ENCODE measurements at places on chromosomes 11 and 22.

DNA sequence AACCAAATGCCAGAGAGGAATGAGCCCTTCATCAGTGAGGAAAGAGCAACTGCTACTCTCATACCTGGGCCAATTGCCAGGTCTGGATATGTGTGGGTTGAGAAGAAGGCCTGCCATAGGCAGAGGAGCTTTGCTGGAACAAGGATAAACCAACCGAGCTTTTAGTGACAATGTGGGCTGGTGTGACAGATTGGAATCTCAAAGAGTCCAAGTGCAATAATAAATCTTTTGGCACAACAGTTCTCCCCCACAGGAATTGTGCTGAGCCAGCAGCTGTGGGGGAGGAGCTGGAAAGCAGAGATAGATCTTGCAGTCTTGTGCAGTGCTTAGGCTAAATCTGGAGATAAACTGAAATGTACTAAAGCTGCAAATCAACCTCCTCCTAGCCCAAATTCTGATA is 79.4 kb upstream of the ISX start:
- DNase-seq, result no peak

DNA sequence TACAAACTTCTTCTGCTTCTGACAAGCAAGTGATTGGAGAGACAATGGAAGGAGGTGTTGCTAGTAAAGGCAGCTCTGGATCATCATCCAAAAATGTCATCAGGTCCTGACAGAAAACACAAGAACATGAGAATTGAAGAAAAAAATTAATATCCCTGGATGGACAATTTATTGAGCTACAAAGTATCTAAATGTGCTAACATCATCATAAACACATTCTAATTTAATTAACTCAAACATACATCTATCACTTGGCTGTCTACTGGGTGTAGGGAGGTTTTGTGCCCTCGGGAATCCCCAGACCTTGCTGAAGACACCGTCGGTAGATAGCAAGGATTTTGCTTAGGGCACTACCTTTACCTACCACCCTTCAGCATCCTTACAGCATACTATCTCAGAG is 72.6 kb downstream of the ENTHD1 start:
- no peak for DNase-seq

DNA sequence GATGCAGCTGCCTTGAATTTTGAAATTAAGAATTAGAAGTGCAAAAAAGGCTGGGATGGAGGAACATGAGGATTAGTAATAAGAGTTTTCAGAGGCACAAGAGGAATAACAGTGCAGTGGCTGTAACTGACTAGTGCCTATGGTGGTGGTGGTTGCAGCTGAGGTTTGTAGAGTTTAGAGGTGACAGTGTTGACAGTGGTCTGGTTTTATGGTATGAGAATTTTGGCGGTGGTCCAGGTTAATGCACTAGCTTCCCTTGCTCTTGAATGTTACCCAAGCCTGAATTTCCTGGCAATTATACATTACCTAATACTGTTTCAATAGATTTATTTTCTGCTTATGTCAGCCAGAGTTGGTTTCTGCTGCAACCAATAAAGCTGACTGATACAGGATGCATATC is 112.8 kb upstream of the C11orf87 start:
- no peak for DNase-seq

DNA sequence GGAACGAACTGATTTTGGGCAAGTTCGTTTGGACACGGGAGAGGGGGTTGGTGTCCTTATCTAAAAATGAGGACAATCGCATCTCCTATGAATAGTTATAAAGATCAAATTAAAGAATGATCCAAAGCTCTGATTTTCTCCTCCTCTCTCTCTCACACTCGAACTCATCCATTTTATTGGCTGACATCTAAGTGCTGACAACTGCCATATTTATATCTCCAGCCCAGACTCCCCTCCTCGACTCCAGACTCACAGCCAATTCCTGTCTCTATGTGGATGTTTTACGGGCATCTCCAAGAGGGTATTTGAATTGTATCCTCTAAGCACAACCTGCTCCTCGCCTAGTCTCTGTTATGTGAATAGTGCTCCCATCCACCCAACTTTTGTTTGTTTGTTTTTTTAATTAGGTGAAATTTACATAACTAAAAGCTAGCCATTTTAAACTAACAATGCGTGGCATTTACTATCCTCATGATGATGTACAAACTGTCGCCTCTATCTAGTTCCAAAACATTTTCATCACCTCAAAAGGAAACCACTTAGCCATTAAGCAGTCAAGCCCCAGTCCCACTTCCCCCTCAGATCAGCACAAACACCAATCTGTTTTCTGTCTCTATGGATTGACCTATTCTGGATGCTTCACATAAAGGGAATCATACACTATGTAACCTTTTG is 4.0 kb downstream of the SYN3 start:
- DNase-seq, result no peak

DNA sequence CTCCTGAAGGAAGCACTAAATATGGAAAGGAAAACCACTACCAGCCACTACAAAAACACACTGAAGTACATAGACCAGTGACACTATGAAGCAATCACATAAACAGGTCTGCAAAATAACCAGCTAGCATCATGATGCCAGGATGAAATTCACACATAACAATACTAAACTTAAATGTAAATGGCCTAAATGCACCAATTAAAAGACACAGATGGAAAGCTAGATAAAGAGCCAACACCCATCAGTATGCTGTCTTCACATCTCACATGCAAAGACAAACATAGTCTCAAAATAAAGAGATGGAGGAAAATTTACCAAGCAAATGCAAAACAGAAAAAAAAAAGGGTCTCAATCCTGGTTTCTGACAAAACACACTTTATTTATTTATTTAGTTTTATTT is 171.7 kb downstream of the TTC28 start:
- DNase-seq, result no peak

- DNase-seq, result no peak
Measured at GRCh38 chr11:76008474-76008873, 193.5 kb downstream of the UVRAG start.

DNA sequence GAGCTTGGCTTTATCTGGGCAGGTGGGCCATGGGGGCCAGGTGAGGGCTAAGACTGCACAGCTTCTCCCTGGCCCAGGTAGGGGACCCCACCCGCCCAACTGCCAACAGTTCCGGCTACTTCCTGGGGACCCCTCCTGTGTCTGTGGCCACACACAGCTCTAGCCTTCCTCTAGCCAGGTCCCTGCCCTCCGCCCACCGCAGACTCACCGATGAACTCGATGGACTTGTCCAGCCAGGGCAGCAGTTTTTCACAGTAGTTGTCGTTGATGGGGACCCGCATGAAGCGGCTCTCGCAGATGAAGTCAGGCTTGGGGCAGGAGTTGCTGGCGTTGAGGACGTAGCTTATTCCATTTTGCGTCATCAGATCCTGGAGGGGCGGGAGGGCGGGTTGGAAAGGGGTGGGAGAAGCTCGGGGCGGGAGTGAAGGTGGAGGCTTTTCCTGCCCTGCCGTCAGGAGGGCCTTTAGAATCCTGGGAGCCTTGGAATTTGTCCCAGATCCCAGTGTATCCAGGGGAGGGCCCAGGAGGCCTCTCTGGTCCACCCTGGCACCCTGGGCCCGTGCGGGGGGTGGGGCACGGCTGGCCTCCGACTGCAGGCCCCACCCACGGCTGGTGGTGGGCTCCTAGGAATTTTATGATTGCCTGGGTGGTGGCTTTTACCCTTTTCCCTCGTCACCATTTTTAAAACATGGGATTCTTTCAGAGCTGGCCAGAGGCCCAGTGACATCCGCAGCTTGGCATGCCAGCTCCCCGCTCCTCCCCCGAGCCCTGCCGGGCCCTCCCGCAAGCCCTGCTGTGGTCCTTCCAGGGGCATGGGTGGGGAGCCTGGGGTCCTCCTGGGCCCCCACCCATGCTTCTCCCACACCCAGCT is 13.9 kb downstream of the DUSP8 start:
- DNase-seq, result no peak

DNA sequence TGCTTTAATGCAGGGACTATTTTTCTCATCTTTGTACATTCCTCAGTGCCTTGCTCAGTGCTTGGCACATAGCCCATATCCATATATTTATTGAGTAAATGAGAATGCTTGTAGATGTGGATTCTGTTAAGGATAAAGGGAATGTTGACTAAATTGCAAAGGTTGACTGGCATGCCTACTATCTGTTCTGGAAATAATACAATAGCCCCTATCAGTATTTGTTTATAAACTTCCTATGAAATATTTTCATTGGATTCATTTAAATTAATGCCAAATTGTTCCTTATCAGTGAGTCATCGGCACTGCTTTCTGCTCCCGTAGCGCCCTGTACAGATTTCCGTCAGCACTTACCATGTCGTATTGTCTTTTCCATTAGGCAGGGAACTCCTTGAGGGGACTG is 8.0 kb downstream of the RNF121 start:
- DNase-seq, result no peak

- no peak for DNase-seq
Measured at GRCh38 chr11:65742353-65742752, 21.8 kb upstream of the RNASEH2C start.

DNA sequence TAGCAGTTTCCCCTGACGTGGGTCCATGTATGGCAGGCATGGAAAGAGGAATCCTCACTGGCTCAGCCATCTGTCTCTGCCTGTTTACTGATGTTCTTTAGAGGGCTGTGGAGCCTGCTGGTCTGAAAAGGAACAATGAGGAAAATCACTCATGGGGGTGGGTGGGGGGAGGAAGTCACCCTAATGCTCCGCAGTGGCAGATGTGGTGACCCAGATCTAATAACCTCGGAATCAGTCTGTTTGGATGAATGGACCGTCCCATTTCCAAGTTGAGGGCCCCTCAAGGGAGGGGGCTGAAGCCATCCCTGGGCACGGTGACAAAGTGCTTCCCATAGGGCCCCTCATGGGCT is 4.4 kb downstream of the BCR start:
- no peak for DNase-seq

Measured in MM.1S (cell line).